HTR-8/SVneo (cell line): ENCODE measurements at places on chromosomes 6 and 20.

DNA sequence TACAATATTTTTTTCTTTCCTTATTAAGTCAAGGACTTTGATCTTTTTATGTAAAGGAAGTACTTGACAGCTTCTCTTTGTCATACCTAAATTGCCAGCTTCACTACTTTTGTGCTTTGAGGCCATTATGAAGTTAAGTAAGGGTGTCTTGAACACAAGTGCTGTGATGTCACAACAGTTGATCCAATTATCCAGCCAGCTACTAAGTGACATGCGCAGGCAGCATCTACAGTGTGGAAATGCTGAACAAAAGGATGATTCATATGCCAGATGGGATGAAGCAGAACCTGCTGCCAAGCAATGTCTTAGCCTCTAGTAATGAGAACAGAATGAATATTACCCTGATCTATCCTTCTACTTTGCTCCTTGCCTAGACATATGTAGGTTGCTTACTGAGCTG, 68.3 kb upstream of the TMEM244 start:
- DNase-seq = no peak

- no peak for DNase-seq
Observed at GRCh38 chr6:151722342-151722741, 85.1 kb upstream of the ESR1 start.

- peak; percentile 18 for DNase-seq
Observed at GRCh38 chr6:152338335-152339125, 298.6 kb downstream of the SYNE1 start.

GRCh38 chr6:104884867-104885517, 25.3 kb upstream of the HACE1 start:
- no peak for DNase-seq

DNA sequence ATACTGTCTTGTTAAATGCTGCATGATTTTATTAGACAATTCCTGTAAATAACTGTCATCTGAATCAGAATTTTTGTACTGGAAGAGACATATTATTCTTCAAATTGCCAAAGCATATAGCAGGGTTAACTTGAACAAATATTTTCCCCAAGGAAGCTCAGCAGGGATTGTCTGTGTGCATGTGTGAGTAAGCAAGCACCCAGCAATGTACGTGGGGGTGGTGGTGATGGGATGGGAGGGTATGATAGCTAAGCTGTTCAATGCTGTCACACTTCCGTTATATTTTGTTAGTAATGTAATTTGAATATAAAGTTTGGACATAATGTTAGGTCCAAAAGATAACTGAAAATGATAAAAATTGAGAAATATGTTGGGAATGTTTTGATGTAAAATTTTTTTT, 118.1 kb downstream of the MYB start:
- DNase-seq = peak; percentile 48

DNA sequence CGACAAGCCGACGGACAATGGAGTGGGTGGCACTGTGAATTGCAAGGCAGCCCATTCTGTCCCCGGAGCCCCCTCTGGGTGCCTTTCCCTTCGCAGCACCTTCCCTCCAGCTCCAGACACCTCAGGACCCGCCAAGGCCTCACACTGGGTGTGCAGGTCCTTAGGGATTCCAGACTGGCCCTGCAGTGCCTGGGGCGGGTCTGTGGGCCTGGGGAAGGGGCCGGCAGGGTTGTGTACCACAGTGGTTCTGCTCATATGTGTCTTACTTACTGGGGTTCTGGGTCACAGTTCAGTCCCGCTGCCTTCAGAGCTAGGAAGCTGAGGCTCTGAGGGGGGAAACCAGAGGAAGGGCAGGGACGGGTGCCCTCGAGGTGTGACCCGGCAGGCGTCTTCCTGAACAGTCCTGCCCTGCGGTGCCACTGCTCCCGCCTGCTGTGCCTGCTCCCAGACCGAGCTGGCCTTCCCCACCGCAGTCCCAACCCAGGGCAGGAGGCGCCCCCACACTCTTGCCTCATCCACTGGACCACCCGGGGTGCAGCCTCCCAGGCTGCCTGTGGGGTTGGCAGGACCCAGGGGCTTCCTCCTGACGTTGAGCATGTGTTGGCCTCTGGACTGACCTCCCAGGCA, 16.3 kb upstream of the SLCO4A1 start:
- DNase-seq = no peak

DNA sequence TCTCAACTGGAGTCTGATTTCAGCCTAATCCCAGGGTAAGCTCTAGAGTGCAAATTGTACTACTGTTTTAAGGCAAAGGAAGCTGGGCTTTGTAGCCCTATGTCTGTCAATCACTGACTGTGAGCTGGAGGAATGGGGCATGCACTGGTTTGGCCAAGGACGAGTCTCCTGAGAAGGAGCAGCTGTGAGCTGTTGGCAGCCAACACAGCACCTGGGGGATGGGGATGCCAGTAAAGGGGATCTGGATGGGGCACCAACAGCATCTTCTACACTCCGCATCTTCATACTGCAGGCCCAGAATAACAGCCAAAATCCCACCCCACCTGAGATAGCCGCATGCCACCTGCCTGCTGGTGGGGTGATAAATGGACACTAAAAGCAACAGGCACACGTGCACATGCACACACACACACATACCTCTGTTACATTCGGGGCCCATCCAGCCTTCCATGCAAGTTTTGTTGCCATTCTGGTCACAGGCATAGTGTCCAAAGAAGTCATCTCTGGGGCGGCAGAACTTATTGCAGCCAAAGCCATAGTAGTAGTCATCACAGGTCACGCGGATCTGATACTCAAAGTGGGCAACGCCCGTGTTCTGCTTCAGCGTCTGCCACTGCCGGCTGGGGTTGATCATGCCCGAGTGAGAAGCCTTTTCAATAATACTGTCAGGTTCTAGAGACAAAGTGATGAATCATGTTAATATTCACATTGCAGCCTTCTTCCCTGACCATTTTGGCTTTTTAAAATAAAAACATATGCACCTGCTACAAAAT, 15.6 kb downstream of the JAG1 start:
- no peak for DNase-seq

DNA sequence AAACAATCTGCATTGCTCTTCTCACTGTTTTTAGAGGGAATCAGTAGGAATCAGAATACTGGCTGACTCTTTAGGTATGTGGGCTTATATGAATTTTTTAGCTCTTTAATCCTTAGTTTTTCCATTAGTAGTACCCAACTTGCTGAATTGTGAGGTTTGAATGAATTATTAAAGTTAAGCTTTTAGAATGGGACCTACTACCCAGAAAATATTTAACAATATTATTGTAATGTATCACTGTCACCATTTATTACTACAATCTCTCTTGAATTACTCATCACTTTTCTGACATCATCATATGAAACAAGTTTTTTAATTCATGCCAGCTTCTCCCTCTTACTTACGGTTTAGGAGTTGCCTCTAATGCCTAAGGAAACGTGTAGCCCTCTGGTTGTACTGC, 212.7 kb downstream of the BCKDHB start:
- no peak for DNase-seq

GRCh38 chr6:115442323-115442722, 618.4 kb downstream of the FRK start:
- no peak for DNase-seq

DNA sequence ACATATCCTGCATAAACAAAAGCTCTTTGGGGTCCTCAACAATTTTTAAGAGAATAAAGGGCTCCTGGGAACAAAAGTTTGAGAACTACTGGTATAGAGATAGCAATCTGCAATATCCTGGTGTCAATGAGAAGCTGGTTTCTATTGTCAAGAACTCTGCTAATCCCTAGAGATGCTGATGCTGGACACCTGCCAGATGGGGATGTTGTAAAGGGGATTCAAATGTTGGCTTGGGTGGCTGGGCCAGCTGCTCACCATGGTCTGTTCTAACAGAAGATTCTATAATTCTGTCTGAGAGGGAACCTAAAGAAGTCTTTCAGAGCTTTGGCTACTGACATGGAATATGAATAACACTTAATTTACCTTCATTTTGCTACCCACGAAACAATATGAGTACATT, 137.8 kb downstream of the BTBD9 start:
- DNase-seq = no peak

DNA sequence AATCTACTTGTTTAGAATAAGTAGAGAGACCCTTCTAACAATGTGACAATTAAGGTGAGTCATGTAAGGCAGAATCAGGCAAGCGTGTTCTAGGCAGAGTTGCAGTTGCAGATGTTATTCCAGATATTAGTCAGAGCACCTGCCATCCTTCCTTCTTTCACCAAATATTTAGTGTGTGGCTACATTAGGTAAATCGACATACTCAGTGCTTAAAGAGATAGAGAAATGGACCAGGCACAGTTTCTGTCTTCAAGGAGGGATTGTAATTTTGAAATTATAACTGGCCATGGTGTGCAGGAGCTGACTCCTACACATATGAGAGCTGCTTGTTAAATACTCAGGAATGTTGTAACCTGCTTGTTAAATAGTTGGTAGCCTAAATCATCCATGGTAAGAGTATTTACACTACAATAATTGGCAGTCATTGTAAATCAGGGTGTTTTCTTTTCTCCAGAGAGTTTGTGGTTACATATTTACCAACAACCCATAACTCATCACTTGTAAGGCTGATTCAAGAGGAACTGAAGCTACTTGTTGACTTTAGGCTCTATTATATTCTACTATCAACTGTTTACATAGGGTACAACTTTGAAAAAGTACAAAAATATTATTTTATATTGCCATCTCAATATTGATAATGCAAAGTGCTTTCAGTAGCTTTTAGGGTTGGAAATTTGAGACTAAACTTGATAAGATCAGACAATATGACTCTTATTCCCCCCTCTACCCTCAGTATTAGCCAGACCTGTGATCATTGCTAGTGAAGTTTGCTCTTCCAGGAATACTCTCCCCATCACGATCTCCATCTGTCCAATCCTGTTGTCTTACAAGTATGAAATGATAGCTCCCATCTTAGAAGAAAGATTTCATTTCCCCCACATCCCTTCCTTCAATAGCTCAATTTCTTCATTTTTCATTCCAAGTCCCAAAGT, 607.1 kb downstream of the COL12A1 start:
- DNase-seq = no peak

- DNase-seq = no peak
Observed at GRCh38 chr6:42013134-42013516, 37.2 kb upstream of the TAF8 start.

- no peak for DNase-seq
Observed at GRCh38 chr6:112485827-112486212, 138.7 kb downstream of the RFPL4B start.

DNA sequence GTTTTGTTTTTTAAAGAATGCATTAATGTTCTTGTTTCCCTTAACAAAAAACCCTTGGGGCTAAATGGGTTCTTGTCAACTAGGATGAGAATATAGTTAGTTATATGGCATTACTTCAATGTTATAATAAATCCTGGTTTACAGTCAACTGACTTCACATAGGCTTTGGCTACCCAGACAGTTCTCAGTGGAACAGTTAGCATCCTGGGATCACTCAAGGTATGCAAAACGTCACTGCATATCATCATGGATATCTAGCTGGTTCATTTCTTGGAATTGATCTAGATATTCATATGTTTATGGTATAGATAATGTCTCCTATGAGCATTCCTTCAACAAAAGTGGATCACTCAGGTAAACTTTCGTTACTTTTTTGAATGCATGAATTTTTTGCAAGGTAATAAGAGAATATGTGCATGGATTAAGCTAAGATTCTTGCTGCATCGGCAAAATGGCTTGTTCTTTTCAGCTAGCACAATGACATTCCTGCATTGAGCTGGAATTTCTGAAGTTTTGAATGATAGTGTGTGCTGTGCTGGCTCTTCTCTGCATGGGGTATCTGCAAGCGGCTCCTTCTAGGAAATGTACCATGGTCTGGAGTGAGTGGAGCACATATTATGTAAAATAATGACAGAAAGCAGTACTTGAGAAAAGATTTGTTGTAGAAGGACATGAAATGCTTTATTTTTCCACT, 138.9 kb downstream of the ADGRG6 start:
- no peak for DNase-seq

DNA sequence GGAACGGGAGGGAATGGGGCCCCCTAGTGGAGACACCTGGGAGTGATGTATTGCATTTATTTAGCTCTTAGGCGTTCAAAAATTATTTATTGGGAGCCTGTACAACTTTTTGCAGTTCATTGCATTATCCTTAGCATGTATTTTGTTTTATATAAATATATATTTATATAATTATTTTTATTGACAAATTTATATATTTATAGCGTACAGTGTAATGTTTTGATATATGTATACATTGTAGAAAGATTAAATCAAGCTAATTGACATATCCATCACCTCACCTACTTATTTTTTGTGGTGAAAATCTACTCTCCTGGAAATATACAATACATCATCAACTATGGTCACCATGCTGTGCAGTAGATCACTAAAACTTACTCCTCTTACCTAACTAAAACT, 975 bp downstream of the SIRT5 start:
- DNase-seq = no peak

DNA sequence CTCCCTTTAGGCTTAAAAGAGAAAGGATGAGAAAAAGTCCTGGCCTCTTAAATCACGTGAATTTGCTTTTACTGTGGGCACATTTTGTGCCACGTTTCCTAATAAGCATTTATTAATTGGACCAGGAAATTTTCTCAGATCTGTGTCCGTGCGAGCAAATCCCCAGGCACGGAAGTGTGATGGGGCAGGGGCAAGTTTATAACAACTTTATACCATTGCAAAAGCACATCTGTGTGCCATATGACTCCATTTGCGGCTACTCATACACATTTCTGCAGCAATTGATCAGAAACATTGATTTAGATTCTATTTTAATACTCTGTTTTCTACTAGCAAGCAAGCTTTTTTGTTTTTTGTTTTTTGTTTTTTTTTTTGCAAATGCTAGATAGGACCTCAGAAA, 373.2 kb downstream of the TAF4 start:
- DNase-seq = no peak

DNA sequence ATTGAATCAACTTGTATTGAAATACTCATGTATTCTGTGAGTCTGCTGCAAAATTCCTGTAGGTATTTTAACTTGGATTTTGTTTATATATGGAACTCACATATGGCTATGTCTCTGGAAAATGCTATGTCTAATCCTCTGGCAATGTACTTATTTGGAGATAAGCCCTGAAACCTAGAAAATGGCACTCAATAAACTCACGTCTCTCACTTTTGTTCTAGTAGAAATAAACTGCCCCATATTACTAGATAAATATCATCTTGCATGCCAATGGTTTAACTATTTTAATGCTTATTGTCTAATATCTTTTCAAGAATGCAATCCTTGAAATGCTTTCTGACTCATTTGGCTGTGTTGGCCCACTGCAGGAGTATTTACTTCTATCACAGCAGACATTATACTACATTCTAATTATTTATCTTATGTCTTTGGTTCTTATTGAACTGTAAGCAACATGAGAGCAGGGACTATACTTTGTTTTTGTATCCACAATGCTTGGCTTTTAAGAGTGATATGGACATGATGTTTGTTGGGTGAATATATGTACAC, 292.2 kb upstream of the RSPO3 start:
- no peak for DNase-seq

DNA sequence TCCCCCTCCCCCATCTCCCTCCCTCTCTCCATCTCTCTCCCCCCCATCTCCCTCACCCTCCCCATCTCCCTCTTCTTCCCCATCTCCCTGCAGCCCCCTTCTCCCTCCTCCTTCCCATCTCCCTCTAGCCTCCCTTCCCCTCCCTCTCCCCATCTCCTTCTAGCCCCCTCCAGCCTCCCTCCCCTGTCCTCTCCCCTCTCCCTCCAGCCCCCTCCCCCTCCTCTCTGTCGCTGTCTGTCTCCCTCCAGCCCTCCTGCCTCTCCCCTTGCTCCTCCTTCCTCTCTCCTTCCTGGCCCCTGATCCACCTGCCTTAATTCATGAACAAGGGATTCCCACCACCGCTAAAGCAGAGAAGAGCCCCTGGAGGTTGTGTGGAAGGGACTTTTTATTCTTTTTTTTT, 26.9 kb upstream of the CHMP4B start:
- DNase-seq = no peak

- no peak for DNase-seq
Observed at GRCh38 chr6:25558155-25558817, 93.7 kb upstream of the SCGN start.

GRCh38 chr6:87094576-87094975, 330 bp downstream of the CGA start:
- no peak for DNase-seq
